ENCODE measurements at places on chromosomes 7 and 10.

- DNase-seq, result no peak
Observed at GRCh38 chr7:157930441-157930840, 593.6 kb downstream of the DNAJB6 start.

- no peak for DNase-seq
Observed at GRCh38 chr10:84288151-84288550, 40.2 kb upstream of the CCSER2 start.

GRCh38 chr10:30782537-30783461 is 153.2 kb upstream of the LYZL2 start:
- DNase-seq, result no peak

- no peak for DNase-seq
Observed at GRCh38 chr10:91684841-91685240, 52.0 kb upstream of the PPP1R3C start.

DNA sequence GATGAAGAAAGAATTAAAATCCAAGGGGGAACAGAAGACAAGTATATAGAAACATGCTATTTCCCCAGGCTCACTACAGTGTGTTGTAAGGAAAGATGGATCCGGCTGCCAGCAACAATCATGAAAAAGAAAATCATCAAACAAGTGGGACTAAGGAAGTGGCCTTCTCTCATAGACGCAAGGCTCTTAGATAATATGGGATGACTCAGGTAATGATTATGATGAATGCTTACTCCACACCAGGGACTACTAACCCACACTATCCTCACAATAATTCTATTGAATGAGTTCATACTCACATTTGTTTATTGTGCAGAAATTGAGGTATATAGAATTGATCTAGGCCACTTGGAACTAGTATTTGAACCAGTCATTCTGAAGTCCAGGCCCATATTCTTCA is 111.2 kb upstream of the BET1 start:
- no peak for DNase-seq

- DNase-seq, result no peak
Observed at GRCh38 chr10:69684020-69684980, 54.3 kb downstream of the FAM241B start.

Measured in activated CD4-positive, alpha-beta T cell treated with anti-CD3 and anti-CD28 coated beads, Interleukin-2, Interleukin-4, amounts not matched to agents 100 ng/mL and 50 ng/mL, durations not matched to agents 16 hours and 8 hours (primary cell).